Regular cardiac myocyte (primary cell): ENCODE measurements at places on chromosomes 2 and 18. TPM values are rescaled to one million over a fixed set of nuclear protein-coding genes. Genes with fewer than 3 reads are reported as not detected.

The COL6A3 gene
- 664 and 1,543 TPM in 2 replicates for total RNA-seq

The AQP12A gene
- total RNA-seq: not detected in 2 replicates

The COBLL1 gene
- total RNA-seq: 7.7 and 20.9 TPM in 2 replicates

The CDH7 gene
- not detected in 2 replicates for total RNA-seq

The SP5 gene
- not detected in 2 replicates for total RNA-seq

The FAM237A gene
- total RNA-seq: not detected in 2 replicates

The SERPINB11 gene
- not detected in 2 replicates for total RNA-seq
